Activated CD8-positive, alpha-beta T cell treated with anti-CD3 and anti-CD28 coated beads for 36 hours (primary cell): ENCODE measurements at places on chromosomes 7 and 10.
A peak's percentile ranks its signal among the peaks of the same experiment; 100 is the strongest.

- DNase-seq = peak; percentile 97
These were observed 43.2 kb upstream of the FAM20C start for GRCh38 chr7:148932-149790.

DNA sequence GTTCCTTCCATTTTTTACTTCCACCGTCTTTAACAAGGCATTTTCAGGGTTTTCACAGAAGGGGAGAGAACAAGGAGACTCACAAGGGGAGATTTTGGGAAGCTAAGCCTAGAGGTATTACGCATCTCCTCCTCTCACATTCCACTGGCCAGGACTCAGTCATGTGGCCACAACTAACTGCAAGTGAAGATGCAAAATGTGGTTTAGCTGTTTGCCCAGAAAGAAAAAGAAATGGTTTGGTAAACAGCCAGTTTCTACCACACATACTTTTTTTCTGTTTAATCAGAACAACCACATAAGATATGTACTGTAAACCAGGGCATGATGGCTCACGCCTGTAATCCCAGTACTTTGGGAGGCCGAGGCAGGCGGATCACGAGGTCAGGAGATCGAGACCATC is 21.4 kb upstream of the HELLS start:
- no peak for DNase-seq

- DNase-seq = no peak
These were observed 5.7 kb upstream of the GOT1 start for GRCh38 chr10:99435986-99436638.

DNA sequence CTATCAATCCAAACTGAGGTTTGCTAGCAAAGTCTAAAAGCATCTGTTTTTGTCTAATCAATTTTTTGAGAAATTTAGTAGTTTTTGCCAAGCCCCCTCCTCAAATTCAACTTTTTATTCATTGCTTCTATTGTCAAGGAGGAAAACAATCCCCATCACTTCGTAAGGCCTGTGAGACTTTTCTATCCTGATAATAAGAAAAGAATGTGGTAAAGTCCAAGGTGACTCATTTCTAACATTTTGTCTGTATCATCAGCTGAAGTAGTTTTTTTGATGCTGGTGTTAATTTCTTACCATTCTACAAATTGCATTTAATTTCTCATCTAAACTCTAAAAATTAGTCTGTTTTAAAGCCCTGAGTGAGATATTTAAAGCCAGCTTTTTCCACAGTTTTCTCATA is 11.7 kb downstream of the ANK3 start:
- no peak for DNase-seq

DNA sequence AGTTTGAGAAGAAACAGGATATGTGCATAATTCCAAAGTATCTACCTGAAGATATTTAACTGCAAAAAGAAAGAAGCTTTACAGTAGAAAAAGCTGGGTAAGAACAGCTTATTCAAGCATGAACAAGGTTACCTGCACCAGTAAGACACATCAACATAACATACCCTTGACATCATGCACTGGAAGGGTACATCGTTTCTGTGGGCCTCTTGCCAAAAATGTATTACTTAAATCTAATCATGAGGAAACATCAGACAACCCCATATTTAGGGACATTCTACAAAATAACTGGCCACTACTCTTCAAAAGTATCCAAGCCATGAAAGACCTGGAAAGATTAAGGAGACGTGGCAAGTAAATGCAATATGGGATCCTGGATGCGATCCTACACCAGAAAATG is 18.9 kb downstream of the TPK1 start:
- DNase-seq = no peak

DNA sequence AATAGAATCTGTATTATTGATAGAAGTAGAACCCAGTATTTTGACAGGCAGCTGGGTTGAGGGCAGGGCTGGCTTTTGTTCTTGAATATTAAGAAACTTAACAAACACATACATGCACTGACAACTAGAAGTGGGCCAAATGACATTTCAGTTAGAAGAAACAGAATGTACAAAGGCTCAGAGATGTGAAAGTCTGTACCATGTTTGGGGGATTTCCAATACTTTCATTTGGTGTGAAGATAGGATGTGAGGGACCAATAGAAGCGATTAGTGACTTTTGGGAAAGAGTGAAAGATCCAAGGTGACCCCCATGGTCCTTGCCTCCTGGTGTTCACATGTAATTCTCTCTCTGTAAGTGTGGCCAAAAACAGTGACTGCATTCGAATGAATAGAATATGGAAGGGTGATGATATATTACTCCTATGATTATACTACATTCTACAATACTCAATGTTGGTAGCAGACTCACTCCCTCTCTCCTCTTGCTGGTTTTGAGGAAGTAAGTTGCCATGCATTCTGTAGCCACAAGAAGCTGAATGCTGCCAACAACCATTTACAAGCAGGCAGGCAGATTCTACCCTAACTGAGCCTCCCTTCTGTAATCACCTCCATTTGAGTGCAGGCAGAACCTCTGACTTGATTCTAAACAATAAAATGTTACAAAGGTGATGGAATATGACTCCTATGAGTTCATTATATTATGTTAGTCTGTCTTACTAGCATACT is 151.4 kb downstream of the TMEM168 start:
- no peak for DNase-seq

DNA sequence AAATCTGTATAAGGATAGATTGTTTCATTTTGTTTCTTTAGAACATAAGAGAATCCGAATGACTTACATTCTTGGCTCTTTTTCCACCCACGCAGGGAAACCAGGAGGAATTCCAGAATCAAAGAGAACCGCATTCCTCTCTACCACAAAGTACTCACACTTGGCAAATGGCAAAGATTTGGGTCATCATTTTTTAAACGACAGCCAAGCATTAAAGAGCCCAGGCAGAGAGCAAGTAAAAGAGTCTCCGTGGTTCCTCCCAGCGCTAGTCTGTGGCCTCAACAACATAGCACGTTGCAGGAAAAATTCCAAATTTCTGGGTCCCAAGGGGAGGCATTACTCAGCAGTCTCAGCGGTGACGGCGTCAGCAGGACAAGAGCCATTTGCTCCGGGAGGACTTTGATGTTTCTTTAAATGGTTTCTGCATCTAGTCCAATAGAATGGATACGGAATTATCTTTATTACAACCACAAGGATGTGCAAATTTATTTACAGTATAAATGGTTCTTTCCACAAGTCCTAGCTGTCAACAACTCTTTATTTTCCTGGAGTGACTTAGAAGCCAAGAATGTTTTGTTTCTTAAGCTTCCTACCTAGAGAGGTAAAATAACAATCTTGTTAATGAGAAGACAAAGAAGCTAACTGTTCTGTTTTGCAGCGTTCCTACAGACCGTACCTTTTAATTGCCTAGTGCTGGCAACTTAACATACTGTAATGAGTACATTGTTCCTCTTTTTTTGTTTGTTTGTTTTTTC is 232.5 kb downstream of the SKIDA1 start:
- no peak for DNase-seq

- DNase-seq = no peak
These were observed 32.2 kb downstream of the HACD1 start for GRCh38 chr10:17585016-17585415.

GRCh38 chr10:108230478-108231170 is 1066.1 kb upstream of the SORCS1 start:
- no peak for DNase-seq

GRCh38 chr7:114084472-114085312 is 165.9 kb upstream of the PPP1R3A start:
- DNase-seq = peak; percentile 22

DNA sequence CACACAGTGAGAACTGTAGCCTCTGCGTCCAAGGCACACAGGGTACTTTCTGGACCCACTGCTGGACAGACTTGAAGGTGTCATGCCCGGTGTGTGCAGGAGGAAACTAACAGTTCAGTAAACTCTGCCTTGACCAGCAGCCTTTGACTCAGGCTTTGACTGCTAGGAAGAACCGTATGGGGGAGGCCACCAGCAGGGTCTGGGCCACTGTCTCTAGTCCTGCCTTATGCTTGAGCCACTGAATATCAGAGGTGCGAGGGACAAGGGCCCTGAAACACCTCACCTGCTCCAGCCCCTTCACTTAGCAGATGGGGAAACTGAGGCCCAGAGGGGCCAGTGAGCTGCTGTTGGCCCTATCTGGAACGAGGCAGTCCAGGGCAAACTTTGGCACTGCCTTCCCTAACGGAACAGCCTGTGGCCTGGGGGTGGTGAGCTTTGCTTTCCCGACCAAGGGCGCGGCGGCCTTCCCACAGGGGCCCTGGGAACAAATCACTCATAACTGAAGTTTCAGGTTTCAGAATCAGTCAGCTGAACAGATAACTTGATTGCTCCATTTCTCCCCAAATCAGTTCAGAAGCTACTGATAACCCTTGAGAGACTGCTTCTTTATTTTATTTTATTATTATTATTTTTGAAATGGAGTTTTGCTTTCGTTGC is 130.0 kb downstream of the FAM53B start:
- peak; percentile 67 for DNase-seq

DNA sequence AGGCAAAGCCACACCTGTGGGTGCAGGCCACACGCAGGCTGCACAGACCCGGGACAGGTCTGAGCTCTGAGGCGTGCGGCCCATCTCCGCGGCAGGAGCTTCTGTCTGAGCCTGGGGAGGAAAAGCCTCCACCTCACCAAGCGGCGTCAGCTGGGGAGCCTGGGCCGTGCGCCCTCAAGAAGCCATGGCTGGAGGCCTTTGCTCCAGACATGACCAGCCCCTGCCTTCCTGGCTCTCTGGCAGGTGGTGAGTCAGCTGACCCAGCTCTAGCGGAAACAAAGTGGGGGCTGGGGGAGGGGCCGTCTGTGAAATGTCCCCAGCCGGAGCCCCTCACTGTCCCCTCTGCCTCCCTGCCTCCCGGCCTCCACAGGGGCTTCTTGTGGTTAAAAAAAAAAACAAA is 12.5 kb downstream of the GPER1 start:
- DNase-seq = no peak

DNA sequence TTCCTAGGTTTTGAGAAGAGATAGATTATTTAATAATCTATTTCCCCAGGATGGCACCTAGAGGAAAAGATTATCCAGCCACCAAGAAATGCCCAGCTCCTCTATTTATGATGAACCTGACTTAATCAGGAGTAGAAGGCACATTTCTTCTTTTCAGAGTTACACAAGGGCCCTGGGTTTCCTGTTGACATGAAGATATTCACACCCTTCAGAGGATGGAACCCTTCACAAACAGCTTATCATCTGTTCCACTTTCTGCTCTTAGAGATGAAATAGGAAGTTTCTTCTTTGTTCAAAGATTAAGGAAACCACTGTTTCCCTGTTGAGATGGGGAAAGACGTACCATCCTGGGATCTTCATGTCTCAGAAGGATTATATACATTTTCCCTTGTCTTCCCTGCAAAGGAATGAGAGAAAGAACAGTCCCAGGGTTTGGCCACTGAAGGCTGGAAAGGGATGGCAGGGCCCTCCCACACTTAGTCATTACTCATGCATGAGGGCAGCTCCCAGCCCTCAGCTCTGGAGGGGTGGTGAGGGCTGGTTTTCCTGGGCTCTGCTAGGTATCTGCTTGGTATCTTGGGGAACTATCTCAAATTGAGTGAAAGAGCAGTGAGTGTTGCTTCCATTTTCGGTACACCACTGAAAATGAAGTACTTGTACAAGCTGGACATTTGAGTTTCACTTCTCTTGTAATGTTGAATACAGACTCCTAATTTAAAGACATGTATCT is 64.0 kb downstream of the MTPAP start:
- no peak for DNase-seq

DNA sequence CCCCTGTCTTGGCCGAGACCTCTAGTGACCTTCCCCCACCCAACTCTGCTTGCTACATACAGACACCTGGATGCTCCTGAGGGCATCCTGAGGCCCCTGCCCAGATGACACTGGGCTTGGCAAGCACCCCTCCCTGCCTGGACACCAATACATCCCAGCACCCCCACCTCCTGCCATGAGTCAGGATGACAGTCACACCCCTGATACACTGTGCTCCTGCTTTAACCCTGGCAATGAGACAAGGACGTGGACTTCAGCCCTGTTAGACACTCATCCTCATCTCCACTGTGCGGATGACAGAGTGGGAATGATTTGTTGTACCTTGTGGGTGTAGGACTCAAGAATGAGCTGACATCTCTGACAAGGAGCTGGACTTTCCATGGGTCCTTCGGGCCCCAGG is 186.3 kb upstream of the ADCY1 start:
- DNase-seq = no peak

DNA sequence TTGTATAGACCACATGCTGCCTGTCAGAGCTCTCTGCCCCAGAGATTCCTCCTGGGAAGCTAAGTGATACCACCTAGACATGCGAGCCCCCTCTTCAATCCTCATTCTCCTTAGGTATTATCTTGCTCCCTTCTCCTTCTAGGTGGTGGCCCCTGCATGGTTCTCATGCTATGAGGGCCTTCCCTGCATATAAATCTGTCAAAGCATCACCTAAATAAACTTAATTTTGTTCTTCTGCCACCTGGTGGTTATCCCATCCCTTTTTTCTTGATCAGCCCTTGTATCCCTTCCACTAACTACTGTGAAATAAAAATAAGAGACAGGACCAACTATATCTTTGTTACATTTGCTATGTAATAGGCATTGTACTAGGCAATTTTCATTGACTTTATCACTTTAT is 242.1 kb downstream of the CDC14C start:
- no peak for DNase-seq

GRCh38 chr10:88385601-88386203 is 197.4 kb downstream of the RNLS start:
- peak; percentile 66 for DNase-seq

DNA sequence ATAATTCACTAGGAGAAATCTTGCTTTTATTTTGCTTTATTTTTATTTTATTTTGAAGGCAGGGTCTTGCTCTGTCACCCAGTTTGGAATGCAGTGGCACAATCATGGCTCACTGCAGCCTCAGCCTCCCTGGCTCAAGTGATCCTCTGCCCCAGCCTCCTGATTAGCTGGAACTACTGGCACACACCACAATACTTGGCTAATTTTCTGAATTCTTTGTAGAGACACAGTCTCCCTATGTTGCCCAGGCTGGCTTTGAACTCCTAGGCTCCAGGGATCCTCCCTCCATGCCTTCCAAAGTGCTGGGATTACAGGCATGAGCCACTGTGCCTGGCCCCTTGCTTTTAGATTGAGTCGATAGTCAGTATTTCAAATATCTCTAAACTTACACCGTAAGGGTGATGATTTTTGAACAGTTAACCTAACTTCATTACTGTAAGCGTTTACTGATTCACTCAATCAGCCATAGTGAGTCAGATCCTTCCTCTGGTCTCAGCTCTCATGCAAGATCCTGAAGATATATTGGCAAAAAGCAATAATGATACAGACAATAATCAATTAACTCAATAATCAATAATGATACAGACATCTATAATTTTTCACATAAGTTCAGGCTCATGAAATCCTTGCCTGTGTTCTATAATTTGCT is 239.5 kb downstream of the KIAA1217 start:
- DNase-seq = no peak

GRCh38 chr7:53110425-53110824 is 75.0 kb downstream of the POM121L12 start:
- no peak for DNase-seq

- DNase-seq = no peak
These were observed 3.4 kb downstream of the INHBA start for GRCh38 chr7:41699516-41699915.

GRCh38 chr7:40329601-40330153 is 194.9 kb downstream of the SUGCT start:
- DNase-seq = no peak

- peak; percentile 84 for DNase-seq
These were observed 21.1 kb downstream of the FAM53B start for GRCh38 chr10:124722798-124723783.

- DNase-seq = no peak
These were observed 114.6 kb downstream of the HGF start for GRCh38 chr7:81655271-81655670.
